Hematopoietic multipotent progenitor cell treated with erythropoietin and hydrocortisone succinate and interleukin-3 and kit ligand, for 17 days (in vitro differentiated cells): ENCODE measurements at places on chromosomes 5 and 9.

- DNase-seq = no peak
Measured at GRCh38 chr9:96253059-96253696, 48.8 kb downstream of the HSD17B3 start.

DNA sequence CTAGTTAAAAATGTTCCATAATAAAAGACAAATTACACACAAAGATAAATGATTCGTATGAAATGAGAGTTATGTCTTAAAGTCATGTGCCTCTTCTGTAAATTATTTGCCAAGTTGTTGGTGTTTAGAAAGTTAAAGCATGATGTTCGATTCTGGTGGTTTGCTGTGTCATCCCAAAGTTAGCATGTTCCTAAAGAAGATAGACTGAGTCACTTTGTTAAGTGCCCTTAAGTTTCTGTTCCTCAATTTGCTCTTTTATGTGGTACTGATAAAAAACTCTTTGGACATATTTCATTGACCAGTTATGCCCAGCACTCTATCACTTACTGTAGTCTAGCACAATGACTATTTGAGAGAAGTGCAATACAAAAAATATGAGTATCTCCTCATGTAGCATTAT is 366.9 kb upstream of the ZNF608 start:
- no peak for DNase-seq

- DNase-seq = no peak
Measured at GRCh38 chr5:135063511-135064234, 29.6 kb upstream of the PITX1 start.

- DNase-seq = no peak
Measured at GRCh38 chr5:174271316-174271715, 225.8 kb downstream of the NSG2 start.

DNA sequence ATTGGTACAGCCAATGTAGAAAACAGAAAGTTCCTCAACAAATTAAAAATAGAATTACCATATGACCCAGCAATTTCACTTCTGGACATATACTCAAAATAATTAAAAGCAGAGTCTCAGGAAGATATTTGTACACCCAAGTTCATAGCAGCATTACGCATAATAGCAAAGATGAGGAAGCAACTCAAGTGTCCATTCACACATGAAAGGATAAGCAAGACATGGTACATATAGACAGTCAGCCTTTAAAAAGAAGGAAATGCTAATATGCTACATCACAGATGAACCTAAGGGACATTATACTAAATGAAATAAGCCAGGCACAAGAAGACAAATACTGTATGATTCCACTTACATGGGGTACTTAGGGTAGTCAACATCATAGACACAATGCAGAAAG is 76.7 kb downstream of the ANXA2R start:
- no peak for DNase-seq

DNA sequence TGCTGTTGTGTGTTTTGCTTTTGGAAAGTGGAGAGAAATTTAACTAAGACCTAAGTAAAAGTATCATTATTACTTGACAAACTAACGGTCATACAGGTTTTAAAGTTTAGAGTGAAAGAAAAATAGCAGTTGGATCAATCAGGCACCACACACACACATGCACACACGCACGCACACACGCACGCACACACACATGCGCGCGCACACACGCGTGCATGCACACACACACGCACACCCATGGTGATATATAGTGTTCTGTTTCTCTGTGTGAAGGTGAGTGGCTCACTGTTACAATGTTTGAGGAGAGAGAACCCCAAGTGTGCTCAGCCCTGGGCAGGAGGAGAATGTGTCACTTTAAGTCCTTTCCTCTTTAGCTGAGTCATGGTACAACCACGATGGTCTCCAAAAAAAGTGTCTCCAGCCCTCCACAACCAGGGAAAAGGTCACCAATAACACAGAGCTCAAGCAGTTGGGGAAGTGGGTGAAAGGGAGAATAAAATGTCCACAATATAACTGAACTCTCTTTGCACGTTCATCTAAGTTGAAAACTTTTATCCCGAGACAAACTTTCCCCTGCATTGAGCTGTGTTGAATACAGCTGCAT is 3.2 kb downstream of the ZNF366 start:
- DNase-seq = no peak

GRCh38 chr5:137730336-137730735 is 5.6 kb downstream of the KLHL3 start:
- no peak for DNase-seq

DNA sequence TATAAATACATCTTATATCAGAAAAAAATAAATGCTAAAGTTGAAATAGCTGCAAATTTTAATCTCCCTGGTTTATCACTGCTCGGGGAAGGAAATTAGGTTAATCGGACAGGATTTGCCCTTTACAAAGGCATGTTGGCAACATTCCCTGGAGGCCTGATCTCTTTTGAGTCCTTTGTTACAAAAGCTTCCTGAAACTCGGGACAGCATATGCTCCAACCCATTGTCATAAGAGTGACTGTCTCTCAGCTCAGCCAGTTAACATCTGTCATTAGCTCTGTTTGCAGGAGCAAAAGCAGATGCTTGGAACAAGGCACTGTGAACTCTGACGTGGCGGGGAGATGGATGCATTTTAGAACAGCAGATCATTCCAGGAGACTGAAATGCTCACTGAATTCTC is 80.6 kb downstream of the MYO10 start:
- no peak for DNase-seq

DNA sequence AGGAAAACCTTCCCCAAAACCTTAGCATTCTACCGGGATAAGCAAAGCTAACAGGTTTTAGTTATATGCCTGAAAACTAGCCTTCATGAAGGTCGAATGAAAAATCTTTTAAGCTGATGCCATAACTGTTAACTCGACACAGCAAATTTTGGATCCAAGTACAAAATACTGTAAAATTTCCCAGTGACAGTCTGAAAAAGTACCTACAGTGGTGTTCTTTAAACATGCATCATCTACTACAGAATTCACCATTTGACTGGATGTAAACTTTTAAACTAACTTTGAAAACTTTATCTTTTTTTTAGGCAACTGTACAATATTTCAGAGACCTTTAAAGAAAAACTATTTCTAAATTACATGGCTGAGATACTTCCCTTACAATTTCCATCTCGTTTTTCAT is 791 bp downstream of the RAPGEF6 start:
- DNase-seq = no peak

DNA sequence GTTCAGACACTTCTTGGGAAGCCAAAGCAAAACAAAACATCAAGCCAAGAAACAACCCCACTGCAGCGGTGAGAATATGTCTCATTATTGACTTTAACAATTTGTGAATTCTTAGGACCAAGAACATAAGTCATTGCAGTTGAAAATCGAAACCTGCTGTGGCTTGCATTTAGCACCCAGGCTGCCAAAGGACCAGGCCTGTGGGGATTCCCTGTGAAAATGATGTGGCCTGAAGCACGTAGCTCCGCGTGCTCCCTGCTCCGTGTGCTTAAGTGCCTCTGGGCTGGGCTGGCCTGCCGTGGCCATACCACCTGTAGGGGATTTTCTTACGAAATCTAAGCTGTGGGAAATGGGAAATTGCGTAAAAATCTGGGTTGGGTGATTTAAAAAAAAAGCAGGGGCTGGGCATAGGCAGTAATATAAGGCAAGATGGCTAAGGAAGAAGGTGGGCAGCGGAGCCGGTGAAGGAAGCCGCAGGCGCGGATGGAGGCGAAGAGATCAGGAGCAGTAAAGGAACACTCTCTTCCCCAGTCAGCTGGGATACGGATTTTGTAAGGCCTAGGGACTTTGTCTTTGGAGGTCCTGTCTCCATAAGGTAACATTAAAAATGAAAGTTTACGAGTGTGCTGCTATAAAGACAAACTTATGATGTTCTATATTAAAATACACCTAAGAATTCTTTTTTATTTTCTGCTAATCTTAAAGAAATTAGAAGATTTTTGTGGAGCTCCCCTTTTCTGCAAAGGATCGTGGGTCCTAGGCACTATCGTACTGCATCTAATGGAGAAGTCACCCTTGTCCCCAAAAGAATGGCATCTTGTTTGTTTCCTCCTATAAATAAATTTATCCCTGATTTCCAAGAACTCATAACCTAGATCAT is 189.6 kb upstream of the SEMA6A start:
- no peak for DNase-seq

DNA sequence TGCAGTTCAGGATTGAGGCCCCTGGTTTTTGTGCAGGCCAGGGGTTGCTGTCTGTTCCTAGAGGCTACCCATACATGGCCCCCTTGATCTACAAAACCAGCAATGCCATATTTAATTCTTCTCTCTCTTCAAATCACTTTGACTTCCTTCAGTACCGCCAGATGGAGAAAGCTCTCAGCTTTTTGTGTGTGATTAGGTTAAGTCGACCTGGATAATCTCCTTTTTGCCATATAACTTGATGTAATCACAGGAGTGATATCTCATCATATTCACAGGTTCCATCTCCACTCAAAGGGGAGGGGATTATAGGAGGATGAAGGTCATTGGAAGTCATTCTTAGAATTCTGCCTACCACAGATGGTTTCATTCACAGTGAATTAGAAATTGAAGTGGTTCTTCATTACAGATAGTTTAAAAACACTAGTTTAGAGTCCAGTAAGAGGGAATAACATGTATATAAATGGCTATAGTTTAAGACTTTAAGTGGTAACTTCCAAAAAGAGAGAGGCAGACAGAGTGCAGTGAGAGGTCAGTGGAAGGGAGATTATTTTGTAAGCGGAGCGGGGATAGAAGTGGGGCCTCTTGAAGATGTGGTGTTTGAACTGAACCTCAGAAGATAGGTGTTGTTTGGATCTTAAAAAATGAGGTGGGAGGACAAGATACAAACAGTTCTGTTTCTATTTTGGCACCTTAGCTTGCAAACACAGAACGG is 85.9 kb downstream of the GALNT10 start:
- peak; percentile 13 for DNase-seq

GRCh38 chr9:107637421-107638420 is 148.2 kb upstream of the KLF4 start:
- DNase-seq = no peak

- DNase-seq = no peak
Measured at GRCh38 chr5:78472469-78473106, 112.2 kb downstream of the SCAMP1 start.

DNA sequence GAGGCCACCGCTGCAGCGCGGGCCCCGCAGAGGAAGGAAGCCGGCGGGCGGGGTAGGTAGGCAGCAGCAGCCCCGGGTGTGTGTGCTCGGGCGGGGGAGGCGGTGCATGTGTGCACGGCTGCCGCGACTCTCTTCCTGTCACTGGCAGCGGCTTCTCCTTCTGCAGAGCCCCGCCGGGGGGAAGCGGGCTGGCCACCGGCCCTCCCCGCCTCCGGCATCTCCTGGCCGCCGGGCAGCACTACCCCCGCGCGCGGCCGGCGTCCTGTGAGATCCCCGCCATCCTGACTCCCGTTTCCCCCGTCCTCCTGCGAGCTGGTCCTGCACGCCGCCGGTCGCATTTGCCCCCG is 315 bp downstream of the PIK3R1 start:
- no peak for DNase-seq

DNA sequence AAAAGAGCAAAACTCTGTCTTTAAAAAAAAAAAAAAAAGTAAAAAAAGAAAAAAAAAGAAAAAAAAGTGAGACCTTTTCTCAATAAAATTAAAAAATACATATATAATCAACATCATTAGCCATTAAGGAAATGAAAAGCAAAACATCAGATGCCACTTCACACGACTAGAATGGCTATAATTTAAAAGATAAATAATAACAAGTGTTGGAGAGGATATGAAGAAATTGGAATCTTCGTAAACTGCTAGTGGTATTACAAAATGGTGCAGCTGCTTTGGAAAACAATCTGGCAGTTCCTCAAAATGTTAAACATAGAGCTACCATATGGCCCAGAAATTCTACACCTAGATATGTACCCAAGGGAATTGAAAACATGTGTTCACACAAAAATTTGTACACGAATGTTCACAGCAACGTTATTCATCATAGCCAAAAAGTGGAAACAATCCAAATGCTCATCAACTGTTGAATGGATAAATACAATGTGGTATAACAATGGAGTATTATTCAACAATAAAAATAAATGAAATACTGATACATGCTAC is 45.3 kb upstream of the SIL1 start:
- no peak for DNase-seq

DNA sequence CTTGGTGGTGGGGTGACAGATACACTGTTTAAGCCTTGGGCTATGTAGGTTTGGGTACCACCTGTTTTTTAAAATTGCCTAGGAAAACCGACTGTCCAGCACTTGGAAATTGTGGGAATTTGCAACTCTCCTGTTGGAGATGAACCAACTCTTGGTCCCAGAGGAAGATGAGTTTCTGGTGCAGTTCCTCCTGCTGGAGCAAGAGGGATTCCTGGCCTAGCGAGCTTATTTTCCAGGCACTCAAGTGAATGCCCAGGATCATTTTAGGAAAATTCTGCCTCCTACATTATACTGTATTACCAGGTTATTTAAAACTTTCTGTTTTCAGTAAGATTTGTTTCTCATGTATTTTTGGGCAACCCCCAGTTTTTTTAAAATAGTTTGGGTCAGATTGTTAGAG is 33.7 kb downstream of the AP3S1 start:
- no peak for DNase-seq

DNA sequence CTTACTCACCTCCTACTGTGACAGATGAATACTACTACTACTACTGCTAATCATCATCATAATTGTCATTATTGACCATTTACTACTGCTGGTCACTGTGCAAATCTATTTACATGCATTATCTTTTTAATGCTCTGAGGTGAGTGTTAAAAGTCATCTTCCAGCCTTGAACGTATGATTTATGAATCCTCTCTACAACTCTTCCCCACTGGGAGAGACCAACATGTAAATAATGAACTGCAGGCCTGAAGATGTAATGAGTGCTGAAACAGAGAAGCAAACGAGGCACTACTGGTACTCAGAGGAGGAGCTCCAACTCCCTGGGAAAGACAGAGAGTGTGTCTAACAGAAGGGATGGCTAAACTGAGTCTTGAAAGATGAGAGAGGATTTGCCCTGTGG is 95.4 kb downstream of the JAKMIP2 start:
- no peak for DNase-seq

DNA sequence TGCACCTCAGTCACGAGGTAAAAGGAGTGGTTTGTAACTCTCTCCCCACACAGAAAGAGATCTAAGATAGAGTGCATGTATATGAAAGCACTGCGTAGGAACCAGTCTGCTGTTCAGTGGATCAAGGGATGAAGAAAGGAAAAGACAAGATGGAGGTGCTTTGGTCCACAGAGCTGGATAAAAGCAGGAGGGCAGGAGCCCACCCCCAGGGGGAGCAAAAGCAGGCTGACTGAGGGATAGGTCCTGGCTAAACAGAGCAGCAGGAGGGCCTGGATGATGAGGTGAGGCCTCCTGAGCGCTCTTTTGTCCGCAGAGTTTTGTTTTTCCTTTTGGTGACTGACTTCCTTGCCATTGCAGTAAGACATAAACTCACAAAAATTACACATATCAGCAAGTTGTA is 293.5 kb upstream of the C9orf72 start:
- no peak for DNase-seq

GRCh38 chr9:20472342-20473045 is 149.8 kb downstream of the MLLT3 start:
- DNase-seq = no peak
